Effector memory CD8-positive, alpha-beta T cell (primary cell): ENCODE measurements at places on chromosomes 2 and 18.

- H3K27ac ChIP-seq, result no peak overlapping the region
- H3K4me1 ChIP-seq, result peaks cover 27% of the 10 kb centered on the region
- no peaks in the 10 kb centered on the region for H3K27me3 ChIP-seq
- H3K36me3 ChIP-seq, result peaks cover 29% of the 10 kb centered on the region
Observed at GRCh38 chr18:8626414-8627106, 17.3 kb downstream of the RAB12 start.

GRCh38 chr2:226017537-226017936, 618.0 kb downstream of the NYAP2 start:
- H3K4me3 ChIP-seq, result no peak overlapping the region
- H3K27me3 ChIP-seq, result no peaks in the 10 kb centered on the region
- H3K4me1 ChIP-seq, result no peaks in the 10 kb centered on the region
- no peaks in the 10 kb centered on the region for H3K36me3 ChIP-seq

- no peaks in the 10 kb centered on the region for H3K36me3 ChIP-seq
- peaks cover 5% of the 10 kb centered on the region for H3K4me1 ChIP-seq
- no peak for DNase-seq
- H3K4me3 ChIP-seq, result no peak overlapping the region
- H3K27ac ChIP-seq, result no peak overlapping the region
- H3K27me3 ChIP-seq, result no peaks in the 10 kb centered on the region
Observed at GRCh38 chr2:207475546-207475945, 54.2 kb upstream of the CREB1 start.

GRCh38 chr2:51105811-51106210, 73.9 kb upstream of the NRXN1 start:
- no peak for DNase-seq
- H3K36me3 ChIP-seq, result no peaks in the 10 kb centered on the region
- no peaks in the 10 kb centered on the region for H3K4me1 ChIP-seq
- no peaks in the 10 kb centered on the region for H3K27me3 ChIP-seq

GRCh38 chr18:66410692-66411091, 193.2 kb downstream of the CDH19 start:
- no peaks in the 10 kb centered on the region for H3K4me1 ChIP-seq
- H3K4me3 ChIP-seq, result no peak overlapping the region
- H3K27me3 ChIP-seq, result no peaks in the 10 kb centered on the region
- H3K36me3 ChIP-seq, result no peaks in the 10 kb centered on the region
- no peak for DNase-seq

DNA sequence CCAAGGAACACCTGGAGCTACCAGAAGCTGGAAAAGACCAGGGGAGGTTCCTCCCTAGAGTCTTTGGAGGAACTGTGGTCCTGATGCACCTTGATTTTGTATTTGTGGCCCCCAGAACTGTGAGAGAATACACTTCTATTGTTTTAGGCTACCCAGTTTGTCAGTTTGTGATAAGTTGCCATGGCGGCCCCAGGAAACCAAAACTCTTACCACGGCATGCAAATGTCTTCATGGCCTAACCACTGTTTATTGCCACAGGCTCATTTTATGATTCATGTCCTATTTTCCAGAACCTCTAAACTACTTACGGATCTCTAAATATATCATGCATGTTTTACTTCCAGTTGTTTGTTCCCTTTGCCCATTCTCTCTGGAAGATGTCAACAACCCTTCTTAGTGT, 1250.7 kb upstream of the FAM98A start:
- H3K27me3 ChIP-seq, result no peaks in the 10 kb centered on the region
- no peak for DNase-seq
- H3K4me1 ChIP-seq, result no peaks in the 10 kb centered on the region
- H3K4me3 ChIP-seq, result no peak overlapping the region
- H3K27ac ChIP-seq, result no peak overlapping the region

DNA sequence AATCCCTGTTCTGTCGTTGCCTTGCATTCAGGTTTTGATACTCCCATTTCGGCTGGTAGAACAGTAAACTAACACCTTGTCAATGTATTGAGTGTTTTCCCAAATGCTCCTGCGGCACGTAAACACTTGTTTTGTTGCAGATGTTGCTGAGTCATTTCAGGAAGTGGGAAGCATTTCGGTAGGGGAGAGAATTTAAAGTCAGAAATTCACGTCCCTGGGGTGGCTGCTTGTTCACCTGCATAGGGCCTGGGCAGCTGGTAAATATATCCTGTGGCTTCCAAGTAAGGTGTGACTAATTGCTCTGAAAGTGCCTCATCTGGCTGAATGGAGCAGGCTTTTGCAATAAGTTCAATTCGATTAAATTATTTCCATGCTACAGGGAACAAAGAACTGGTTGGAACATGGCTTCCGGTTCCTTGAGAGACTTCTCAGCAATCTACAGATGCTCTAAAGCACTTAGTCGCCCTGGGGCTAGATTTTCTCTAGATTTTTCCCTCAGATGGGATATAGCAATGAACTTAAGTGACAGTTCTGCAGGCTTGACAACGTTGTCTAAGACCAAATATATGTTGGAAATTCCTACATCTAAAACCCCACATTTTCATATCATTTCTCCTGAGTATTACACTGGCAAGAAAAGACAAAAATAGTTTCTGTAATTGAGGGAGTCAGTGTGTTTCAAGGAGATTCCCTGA, 5.2 kb downstream of the GALR1 start:
- H3K4me3 ChIP-seq, result no peak overlapping the region
- peaks cover 67% of the 10 kb centered on the region for H3K27me3 ChIP-seq
- peaks cover 5% of the 10 kb centered on the region for H3K4me1 ChIP-seq
- no peak overlapping the region for H3K27ac ChIP-seq
- DNase-seq, result no peak
- peaks cover 13% of the 10 kb centered on the region for H3K36me3 ChIP-seq

DNA sequence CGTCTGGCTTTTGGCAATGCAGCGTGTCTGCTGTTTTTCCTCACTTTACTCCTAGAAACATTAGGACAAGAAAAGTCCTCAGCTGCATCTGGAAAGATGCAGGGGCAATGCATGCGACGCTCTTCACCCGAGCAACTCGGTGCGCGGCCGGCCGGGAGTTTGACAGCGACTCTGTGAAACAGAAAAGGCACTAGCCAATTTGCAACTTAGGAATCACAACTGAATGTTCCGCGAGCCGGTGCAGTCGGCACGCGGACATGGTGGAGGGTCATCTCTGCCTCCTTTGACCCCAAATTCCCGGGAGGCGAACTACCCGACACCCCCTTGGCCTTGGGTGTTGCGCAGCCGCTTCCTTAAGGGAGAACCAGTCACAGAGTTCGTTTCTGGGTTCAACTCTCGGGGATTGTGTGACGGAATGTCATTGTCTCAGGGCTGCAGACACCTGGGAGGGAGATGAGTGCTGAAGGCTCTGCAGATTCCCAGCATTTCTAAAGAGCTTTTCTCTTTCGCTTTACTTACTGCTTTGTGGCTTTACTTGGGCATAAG, 9.8 kb downstream of the NR4A2 start:
- H3K27me3 ChIP-seq, result peaks cover 52% of the 10 kb centered on the region
- peak overlapping the region; percentile 82 for H3K4me3 ChIP-seq
- H3K4me1 ChIP-seq, result peaks cover 26% of the 10 kb centered on the region
- DNase-seq, result no peak
